Activated CD8-positive, alpha-beta memory T cell treated with anti-CD3 and anti-CD28 coated beads for 48 hours (primary cell): ENCODE measurements at places on chromosomes 4 and X.

DNA sequence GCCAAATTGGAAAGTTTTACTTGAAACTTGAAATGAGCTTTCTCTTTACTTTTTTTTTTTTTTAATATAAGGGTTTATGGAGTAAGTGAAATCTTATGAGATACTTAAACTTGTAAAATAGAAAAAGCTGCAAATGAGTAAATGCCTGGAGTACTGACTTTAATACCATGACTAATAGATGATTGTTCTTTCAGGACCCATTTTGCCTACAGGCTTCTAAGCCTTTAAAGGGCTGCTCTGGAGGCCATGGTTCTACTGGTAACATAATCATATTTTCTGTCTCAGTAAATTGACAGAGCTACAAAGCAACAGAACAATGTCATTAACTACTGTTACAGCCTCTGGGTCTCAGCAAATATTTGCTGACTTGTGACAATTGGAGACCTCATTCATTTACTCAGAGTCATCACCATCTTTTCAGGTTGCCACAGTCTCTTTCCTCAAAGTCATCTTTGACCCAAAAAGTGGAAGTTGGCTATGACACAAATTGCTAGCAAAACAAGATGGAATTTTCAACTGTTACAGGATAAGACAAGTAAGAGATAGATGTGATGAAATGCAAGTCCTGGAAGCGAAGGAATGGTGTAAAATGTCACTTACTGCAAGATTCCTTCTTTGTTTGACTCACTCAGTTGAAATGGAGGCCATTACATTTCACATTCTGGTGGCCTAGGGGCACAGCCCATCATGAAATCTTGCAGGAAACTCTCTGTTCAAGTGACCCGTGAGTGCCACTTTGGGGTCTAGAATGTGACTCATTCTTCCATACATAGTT, 132.7 kb downstream of the BTC start:
- no peak for DNase-seq

DNA sequence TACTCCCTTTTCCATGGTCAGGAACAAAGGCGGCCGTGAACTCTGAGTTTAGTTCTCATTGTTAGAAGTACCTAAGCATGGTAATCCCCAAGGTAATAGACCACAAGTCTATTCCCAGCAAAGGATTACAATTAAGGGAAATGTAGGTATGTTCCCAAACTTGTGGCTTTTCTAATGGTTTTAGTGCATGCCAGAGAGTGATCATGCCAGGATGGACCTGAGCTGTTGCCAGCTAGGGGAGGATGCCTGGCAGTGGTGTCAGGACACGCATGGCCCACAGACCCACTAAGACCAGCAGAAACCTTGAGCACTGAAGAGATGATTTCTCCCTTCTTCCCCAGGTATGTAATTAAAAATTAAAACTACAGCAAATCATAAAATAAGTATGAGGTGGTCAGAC, 60.8 kb downstream of the COQ2 start:
- no peak for DNase-seq

GRCh38 chr4:147780137-147780777, 48.4 kb downstream of the ARHGAP10 start:
- DNase-seq: no peak

DNA sequence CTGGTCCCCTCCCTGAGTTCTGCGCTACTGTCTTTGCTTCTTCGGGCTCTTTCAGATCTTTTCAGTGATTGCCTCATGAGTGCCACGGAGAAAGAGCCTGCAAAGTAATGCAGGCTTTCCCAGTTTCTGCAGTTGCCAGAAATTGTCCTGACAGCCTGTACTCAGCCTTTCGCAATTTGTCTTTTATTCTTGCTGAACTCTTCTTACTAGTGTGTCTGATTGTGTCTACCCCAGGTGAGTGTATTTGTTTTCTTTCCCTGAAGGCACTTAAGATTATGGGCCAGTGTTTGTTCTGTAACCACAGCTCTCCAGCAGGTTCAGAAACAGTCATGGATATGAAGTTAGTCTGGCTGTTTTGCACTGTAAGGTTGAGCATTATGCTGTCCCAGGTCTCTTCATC, 47.1 kb downstream of the FAM193A start:
- no peak for DNase-seq

- no peak for DNase-seq
Measured at GRCh38 chr4:77579406-77580076, 26.1 kb upstream of the CXCL13 start.

- no peak for DNase-seq
Measured at GRCh38 chrX:52556741-52557140, 39.9 kb upstream of the XAGE1B start.

DNA sequence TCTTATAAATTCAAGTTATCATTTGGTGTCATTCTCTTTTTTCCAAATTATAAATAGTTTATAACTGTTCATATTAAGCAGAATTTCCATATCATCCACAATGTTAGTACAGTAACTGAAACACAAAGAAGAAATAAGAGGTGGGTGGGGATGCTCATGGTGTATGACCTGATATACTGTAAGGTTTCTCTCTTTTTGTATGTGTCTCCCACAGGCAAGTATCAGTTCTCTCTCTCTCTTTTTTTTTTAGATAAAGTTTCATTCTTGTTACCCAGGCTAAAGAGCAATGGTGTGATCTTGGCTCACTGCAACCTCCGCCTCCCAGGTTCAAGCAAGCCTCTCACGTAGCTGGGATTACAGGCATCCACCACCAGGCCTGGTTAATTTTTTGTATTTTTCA, 43.7 kb upstream of the UGT2A3 start:
- DNase-seq: no peak

GRCh38 chr4:108036213-108036612, 46.5 kb downstream of the HADH start:
- DNase-seq: no peak

DNA sequence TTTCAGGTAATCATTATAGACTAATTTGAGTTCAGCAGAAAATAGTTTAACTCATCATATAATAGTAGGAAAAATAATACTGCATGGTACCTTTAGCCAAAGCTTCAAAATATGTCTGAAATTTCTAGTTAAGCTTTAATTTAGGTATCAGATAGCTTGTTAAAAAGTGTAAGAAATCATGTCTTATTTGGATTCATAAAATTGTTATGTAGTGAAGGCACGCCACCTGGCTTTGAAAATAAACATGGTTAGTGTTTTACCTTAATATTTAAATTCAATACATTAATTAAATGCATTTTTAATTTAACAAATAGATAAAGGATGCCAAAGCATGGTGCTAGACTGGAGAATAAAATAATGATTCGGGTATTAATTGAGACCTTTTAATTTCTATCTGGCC, 211.4 kb downstream of the FSTL5 start:
- no peak for DNase-seq

DNA sequence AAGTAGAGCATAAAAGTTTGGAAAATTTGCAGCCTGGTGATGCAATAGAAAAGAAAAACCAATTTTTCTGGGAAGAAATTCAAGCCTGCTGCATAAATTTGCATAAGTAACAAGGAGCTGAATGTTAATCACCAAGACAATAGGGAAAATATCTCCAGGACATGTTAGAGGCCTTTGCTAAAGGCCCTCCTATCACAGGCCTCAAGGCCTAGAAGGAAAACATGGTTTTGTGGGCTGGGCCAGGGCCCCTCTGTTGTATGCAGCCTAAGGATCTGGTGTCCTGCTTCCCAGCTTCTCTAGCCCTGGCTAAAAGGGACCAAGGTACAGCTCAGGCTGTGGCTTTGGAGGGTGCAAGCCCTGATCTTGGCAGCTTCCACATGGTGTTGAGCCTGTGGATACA, 6.2 kb upstream of the RTL3 start:
- DNase-seq: no peak

GRCh38 chr4:22910200-22910599, 217.5 kb downstream of the GBA3 start:
- DNase-seq: no peak

DNA sequence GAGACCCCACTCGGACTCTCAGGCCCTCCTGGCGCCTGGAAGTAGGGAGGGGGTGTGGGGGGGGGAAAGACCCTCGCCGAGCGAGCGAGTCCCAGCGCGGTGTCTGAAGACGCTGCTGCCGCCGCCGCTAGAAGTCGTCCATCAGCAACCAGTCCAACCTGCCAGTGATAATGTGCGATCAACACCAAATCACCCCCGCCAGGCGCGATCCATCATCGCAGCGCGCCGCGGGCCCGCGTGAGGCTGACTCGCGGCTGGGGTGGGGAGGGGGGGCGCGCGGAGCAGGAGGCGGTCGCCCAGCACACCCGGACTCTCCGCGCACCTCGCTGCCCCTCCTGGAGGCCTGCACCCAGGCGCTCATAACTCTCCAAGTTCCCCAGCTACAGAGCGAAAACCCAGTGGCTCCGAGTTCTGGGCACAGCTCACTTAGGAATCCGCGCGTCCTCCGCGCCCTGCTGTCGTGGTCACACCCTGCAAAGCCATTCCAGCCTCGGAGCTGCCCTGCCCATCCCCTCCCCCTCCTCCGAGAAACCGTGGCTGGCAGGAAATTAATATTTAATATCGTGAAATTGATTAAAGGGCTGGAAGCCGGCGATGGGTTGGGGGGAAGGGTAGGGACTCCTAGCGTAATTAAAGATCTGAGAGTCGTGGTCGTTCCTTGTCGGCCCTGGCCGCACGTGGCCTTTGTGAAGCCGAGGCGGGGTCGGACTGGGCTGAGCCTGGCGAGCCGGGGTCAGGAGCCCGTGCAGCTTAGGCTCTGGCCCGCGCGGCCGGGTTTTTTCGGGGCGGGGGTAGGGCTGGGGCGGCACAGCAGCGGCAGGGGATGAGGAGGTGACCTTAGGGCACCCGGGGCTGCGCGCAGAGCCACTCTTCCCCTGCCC, 58.1 kb upstream of the BCOR start:
- DNase-seq: no peak

GRCh38 chr4:107902715-107903114, 28.6 kb upstream of the CYP2U1 start:
- no peak for DNase-seq

DNA sequence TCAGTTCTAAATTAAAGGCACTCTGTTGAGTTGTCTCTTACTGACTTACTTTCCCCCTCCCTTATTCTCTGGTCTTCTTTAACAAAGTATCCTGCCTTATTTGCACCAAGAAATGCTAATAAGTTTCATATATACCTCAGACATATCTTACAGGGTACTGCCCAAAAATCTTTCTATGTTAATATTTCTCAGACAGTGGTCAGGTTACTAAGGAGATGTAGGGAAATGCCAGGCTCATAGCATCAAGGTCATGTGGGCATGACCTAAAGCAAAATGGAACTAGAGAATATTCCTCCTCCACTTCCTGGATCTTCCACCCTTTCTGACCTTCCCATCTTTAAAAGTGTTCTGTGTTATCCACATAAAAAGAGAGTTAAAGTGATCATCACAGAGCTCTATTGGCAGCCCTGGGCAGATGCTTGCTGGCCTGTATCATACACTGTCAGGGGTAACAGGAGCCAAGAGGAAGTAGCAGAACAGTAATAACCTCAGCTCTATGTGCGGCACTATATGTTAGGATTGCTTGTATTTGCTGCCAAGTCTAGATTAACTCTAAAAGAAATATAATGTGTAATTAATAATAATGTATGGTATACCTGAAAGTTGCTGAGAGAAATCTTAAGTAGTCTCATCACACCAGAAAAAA, 74.3 kb downstream of the IQCM start:
- DNase-seq: no peak

- no peak for DNase-seq
Measured at GRCh38 chr4:1796486-1797204, 3.6 kb downstream of the FGFR3 start.
